ENCODE measurements at places on chromosomes 6 and 20.

GRCh38 chr6:35706468-35706867 lies 17.8 kb upstream of the FKBP5 start:
- no peak for DNase-seq

DNA sequence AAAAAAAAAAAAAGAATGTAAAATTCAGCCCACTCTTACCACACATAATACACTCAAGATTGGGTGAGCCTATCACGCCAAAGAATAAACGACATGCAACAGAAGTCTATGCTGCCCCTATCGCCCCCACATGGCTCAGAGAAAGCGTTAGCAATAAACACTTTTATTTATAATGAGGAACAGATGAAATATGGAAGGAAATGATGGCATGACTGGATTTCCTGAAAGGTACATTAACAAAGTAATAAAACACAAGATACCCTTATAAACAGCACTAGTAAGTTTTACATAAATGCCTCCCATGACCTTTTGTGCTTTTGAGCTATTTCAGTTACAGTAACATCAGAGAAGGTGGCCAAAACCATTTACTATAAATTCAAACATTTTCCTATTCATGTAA lies 71.4 kb upstream of the SCAF8 start:
- DNase-seq, result no peak

DNA sequence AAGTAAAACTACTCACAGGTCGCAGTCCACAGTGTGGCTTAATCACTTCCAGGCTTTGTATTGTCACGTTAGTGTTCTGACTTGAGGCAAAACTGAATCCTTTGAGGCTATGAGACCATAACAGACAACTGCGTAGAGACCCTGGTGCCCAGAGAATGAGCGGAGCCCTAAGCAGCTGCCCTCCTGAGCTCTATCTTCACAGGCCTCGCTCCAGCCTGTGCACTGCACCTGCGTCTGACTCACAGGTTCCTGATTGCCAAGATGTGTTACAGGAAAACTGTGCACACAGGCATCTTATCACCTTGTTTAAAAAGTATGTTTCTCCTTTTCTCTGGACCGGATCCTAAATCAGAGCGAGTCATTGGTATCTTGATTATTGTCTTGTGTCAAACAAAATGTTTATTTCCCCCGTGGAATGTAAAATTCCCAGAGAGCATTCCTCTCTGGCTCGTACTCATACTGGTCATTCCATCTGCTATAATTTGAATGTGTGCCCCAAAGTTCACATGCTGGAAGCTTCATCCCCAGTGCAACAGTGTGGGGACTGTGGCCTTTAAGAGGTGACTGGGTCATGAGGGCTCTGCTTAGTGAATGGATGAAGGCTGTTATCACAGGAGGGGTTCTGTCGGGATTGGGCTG lies 25.7 kb downstream of the PRR18 start:
- DNase-seq, result no peak

GRCh38 chr20:23404196-23404595 lies 17.1 kb downstream of the NAPB start:
- no peak for DNase-seq

GRCh38 chr20:57808264-57809070 lies 98.7 kb upstream of the PMEPA1 start:
- no peak for DNase-seq

DNA sequence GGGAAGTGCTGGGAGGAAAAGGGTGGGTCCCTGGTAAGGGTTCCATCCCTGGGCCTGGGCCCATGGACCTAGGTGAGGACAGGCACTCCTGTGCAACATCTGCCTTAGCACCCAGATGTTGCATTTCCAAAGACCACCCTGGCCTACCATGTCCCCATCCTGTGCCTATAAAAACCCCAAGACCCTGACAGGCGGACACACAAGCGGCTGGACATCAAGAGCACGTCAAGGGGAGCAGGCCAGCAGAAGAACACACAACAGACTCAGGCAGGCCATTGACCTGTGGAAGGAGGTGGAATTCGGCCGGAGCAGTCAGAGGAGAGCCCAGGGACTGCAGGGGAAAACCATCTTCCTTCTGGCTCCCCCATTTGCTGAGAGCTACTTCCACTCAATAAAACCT lies 937.8 kb upstream of the MANEA start:
- DNase-seq, result no peak

DNA sequence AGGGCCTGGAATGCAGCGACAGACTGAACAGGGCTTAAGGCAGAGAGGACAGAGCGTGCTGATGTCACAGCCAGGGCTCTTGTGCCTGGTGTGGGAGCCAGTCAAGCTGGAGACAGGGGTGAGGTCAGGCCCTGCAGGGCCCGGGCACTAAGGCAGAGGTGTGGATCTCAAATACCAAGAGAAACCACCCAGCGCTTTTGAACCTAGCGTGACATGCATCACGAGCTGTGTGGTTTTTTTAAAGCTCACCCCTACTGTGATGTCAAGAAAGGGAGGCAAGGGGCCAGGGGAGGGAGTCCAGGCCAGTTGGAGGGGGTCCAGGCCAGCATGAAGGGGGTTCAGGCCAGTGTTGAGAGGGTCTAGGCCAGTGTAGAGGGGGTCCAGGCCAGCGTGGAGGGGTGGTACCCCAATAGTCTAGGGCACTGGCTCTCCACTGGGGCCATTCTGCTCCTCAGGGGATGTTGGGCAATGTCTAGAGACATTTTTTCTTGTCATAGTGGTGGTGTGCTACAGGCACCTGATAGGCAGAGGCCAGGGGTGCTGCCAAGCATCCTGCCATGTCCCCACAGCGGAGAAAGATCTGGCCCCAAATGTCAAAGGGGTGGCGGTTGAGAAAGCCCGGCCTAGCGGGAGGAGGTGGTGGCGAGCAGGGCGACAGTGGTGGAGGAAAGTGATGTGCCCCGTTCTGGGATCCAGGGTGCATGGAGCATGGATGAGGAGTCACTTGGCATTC lies 42.6 kb downstream of the RBM38 start:
- DNase-seq, result no peak

GRCh38 chr20:52473186-52473585 lies 281.6 kb upstream of the ZFP64 start:
- no peak for DNase-seq

DNA sequence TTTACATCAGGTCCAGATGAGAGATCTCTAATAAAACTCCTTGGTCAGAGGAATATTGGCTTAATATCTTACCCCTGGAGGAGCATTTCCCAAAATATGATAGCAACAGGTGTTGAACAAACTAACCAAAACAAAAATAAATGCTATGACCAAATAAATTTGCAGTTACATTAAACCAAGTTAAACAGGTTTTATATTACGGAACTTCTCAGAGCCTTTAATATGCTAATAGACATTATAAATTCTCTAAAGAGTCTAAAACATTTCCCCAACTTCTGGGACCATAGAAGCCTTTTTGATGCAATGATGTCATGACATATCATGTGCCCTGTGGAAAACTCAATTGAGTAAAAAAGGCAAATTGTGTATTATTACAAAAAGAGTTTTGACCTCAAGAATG lies 90.9 kb upstream of the ARMC2 start:
- no peak for DNase-seq

DNA sequence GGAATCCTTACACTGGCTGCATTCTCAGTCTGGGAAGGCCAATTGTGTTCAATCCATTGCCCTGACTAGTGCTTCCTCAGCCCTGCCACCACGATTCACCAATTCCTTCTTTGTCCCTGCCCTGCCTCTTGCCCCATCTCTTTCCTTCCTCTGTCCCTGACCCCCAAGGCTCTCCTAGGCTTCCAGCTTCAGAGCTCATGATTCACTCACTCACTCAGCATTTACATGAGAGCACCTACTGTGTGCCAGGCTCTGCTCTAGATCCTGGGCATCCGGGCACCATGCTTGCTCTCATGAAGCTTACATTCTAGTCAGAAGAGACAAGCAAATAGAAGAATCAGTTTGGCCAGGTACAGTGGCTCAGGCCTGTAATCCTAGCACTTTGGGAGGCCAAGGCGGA lies 489.5 kb upstream of the JARID2 start:
- no peak for DNase-seq

GRCh38 chr6:19605624-19606023 lies 231.5 kb upstream of the ID4 start:
- no peak for DNase-seq

DNA sequence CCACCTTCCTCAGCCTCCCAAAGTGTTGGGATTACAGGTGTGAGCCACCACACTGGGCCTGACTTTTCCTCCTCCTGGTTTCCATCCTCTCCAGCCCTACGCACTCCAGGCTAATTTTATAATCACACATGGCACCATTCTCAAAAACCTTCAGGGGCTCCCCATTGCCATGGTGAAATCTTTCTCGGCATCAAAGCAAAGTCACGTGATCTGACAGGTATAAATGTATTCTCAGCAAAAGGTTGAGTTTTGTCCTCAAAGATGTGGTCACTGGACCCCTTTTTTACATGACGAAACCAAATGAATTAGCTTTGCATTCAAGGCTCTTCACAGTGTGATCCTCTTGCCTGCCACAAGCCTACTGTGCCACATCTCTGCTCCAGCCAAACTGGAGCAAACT lies 15.5 kb downstream of the ARMC12 start:
- DNase-seq, result no peak

- no peak for DNase-seq
These were observed 18.8 kb upstream of the TBC1D20 start for GRCh38 chr20:481167-481566.

DNA sequence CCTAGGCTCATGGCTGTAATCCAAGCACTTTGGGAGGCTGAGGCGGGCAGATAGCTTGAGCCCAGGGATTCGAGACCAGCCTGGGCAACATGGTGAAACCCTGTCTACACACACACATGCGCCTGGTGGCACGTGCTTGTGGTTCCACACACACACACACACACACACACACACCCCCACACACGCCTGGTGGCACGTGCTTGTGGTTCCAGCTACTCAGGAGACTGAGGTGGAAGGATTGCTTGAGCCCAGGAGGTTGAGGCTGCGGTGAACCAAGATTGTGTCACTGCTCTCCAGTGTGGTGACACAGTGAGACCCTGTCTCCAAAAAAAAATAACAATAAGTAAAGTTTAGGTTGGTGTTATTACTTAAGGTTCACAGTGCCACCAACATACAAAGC lies 165.8 kb downstream of the ZFAND3 start:
- no peak for DNase-seq

GRCh38 chr6:100574836-100575235 lies 110.1 kb upstream of the SIM1 start:
- no peak for DNase-seq

- no peak for DNase-seq
These were observed 51.4 kb upstream of the IER3 start for GRCh38 chr6:30795549-30796293.

GRCh38 chr6:128847431-128848210 lies 35.3 kb upstream of the LAMA2 start:
- DNase-seq, result no peak

- no peak for DNase-seq
These were observed 44.8 kb downstream of the FARS2 start for GRCh38 chr6:5305968-5306626.

GRCh38 chr6:147633191-147633590 lies 124.7 kb downstream of the SAMD5 start:
- DNase-seq, result no peak

DNA sequence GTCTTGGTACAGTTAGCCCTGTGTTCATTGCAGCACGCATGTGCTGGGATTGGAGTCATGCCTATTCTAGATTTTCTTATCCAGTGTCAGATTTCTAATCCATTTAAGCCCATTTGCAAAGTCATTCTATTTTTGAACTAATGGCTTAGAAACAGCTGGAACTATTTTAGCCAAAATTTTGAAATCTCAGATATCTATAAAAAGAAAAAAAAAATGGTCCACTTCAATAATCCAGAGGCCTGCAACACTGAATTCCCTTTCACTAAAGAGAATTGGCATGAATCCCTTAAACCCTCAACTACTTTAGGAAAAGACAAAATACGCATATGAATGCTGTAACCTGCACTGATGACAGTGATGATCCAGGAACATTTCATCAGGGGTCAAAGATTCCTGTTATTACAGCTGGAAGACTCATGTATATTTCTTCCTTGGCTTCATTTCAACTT lies 1.5 kb downstream of the COL21A1 start:
- no peak for DNase-seq

GRCh38 chr6:142246960-142247359 lies 54.8 kb upstream of the ADGRG6 start:
- DNase-seq, result no peak

DNA sequence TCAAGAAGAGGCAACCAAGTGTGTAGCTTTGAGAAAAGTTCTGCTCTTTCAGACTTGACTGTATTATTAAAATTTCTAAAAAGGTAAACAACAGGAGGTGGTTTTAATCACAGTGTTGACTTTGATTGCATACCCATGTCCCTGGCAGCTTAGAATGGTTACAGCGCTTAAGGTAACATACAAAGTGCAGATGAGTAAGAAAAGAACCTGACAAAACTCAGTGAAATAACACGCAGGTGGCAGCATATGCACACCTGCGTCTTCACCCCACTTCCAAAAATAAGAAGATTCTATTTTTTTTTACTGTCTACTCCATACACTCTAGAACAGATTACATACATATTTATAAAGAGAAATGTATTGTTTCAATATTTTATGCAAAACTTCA lies 233.5 kb downstream of the GMPR start:
- no peak for DNase-seq

DNA sequence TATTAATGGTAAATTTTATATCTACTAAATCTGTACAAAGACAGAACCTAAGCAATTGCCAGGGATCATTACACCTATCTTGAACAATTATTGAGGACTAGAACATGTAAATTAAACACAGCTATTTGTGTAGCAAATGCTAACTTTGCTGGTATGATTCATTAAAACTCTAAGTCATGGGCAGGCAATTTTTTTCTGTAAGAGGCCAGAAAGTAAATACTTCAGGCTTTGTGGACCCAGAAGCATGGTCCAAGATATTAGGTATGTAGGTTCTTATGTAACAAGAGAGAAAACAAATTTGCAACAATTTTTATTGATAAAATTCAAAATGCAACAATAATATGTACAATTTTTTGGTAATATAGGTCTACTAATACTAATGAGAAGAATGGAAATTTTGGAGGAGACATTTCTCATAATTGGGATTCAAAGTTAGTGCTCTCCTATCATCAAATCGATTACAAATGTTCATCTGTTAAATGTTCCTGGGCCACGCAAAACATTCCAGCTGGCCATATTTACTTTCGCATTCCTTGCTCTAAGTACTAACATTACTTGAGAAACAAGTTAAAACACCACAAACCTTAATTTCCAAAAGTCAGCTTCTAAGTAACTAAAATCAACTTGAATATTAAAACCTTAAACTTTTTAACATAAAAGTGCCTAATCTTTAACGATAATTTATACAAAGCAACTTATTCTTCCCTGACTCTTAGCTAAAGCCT lies 4.3 kb downstream of the TMEM30A start:
- no peak for DNase-seq

- no peak for DNase-seq
These were observed 21.5 kb downstream of the CST5 start for GRCh38 chr20:23857962-23858595.

Data from NCI-H2029 (cell line).